ENCODE measurements at places on chromosomes 2 and 18.

DNA sequence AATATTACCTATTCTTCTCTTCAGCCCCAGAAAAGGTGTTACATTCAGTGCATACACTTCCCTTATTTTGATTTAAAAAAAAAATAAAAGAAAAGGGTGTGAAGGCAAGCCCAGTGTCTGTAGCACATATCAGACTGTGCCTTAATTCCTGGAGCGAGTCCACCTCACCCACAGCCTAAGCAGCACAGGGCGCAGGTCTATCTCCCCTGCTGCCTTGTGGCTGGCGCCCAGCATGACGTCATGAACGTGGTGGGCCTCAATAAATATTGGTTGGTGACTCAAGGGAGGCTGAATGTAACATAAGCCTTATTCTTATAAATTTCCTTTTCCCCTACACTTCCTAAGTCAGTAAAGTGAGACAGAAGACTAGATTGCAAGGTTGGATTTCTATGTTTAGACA is 26.4 kb downstream of the ST3GAL5 start:
- DNase-seq = no peak

DNA sequence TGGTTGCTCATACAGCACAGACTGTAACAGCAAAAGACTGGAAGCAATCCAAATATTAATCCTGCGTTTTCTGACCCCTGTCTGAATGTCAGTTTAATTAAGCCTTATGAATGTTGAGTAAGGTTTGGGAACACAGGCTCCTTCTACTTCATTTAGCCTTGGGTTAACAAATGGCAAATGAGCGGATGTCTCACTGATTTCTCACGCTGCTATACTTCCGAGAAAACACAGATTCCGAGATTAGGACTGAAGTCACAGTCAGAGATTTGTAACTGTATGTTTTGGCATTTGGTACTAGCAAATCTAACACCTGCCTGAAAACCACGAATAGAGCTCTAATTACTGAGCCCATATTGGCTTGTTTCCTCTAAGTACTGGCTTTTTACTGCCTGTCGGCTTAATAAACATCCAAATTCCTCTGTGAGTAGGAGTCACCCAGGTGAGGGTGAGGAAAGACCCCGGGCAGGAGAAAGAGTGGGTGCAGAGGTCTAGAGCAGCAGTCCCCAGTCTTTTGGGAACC is 10.6 kb downstream of the MC5R start:
- DNase-seq = no peak

DNA sequence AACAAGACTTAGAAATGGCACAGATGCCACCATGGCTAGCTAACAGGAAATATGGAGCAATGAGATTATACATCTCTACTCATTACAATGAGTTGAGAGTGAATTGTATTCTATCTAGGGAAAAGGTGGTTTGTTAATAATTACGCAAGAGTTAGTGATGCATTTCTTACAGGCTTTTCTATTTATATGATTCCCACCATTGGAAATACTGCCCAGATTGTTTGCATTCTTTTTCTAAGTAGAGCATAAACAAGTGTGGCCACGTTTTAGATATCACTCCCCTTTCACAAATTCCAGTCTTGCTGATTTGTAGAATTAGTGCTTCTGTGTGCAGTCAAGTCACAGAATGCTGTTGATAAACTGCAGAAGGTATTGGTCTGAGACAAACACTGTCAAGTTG is 56.6 kb downstream of the ZNF804A start:
- DNase-seq = no peak

GRCh38 chr18:52715991-52716390 is 376.0 kb downstream of the DCC start:
- DNase-seq = no peak

DNA sequence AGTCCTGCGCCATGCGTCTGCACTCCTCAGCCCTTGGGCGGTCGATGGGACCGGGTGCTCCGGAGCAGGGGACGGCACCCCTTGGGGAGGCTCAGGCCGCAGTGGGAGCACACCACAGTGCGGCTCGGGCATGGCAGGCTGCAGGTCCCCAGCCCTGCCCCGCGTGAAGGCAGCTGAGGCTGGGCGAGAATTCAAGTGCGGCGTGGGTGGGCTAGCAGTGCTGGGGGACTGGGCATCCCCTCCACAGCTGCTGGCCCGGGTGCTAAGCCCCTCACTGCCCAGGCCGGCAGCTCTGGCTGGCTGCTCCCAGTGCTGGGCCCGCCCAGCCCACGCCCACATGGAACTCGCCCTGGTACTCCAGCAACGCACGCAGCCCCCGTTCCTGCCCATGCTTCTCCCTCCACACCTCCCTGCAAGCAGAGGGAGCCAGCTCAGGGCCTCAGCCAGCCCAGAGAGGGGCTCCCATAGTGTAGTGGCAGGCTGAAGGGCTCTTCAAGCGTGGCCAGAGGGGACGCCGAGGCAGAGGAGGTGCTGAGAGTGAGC is 198.3 kb upstream of the CNTNAP5 start:
- no peak for DNase-seq

GRCh38 chr18:4224031-4224704 is 230.9 kb downstream of the DLGAP1 start:
- no peak for DNase-seq

- no peak for DNase-seq
These were observed 308.5 kb downstream of the TNS1 start for GRCh38 chr2:217694291-217694690.

GRCh38 chr2:142140434-142140845 is 9.6 kb upstream of the LRP1B start:
- DNase-seq = no peak

- no peak for DNase-seq
These were observed 23.7 kb upstream of the NR4A2 start for GRCh38 chr2:156356014-156356754.

DNA sequence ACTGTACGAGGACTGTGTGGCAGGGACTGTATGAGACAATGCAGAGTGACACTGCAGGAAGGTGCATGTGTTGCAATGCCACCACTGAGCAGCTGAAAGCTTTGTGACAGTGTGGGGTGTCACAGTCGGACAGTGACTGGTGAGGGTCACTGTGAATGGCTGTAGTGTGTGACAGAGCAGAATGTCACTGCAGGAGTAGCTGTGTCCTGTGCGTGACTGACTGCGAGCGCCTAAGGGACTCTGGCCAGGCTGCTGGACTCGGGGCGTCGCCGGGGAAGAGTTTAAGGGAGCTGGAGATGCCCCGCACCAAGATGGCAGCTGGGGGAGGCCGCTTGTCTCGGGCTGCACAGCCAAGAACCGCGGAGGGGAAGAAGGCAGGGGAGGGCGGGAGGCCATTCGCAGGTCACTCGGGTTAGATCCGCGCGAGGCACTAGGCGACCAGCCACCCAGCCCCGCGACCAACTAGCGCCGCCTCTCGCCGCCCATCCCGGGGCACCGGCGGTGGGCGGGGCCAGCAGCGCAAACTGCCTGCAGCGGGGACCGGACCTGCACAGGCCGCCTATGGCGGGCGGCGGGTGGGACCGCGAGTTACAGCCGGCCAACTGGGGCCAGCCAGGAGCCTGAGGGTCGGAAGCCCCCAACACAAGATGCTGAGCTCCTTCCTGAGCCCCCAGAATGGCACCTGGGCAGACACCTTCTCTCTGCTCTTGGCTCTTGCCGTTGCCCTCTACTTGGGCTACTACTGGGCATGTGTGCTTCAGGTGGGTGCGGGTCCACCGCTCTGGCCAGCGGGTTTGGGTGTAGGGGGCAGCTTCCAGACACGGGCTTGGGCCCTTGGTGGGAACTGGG is at the start of gene ABHD1:
Gene ABHD1, plus strand, starts transcription at position 514 of the 849 bp plus-strand sequence. Its CDS starts 134 bp downstream, at position 648.
- DNase-seq = peak; percentile 39

DNA sequence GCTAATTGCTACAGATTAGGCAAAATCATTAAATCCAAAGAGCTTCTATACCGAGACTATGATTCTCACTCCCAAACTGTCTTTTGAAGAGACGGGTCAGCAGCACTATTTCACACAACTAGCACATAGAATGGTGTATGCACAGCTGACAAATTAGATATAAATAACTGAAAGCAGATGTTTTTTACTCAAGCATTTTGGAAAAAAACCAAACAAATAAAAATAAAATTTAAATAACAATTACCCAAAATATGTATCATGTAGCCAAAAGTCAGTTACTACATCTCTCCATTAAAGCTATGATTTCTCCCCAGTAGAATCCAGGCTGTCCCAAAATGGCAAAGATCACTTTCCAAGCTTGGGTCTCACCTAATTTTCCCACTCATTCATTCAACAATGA is 107.9 kb downstream of the TMEM163 start:
- DNase-seq = no peak

DNA sequence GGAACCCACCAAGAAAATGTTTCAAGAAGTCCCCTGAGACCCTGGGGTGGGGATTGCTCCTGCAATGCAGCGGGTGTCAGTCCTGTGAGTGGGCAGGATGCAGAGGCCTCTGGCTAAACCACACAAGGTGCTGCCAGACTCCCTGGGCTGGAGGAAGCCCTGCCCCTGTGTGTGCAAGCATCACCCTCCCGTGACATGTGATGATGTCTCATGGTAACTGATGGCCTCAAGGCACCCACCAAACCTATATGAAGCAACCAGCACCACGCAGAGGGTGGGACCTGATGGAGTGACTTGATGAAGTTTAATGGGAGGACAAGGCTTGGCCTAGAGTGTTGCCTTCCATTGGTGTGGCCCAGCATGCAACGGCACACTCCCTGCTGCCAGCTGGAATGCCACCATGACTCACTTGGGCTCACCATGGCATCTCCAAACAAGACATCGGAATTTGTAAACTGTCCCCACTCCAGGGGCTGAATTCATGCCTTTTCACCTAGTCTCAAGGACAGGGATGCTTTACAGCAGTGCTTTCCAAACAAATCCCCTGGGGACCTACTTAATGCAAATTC is 8.7 kb upstream of the SLC14A1 start:
- DNase-seq = no peak

- DNase-seq = no peak
These were observed 167.8 kb downstream of the PMAIP1 start for GRCh38 chr18:60067426-60068210.

GRCh38 chr2:8544786-8545694 is 136.8 kb upstream of the ID2 start:
- no peak for DNase-seq

- DNase-seq = no peak
These were observed 74.7 kb downstream of the KLHL14 start for GRCh38 chr18:32698153-32698552.

DNA sequence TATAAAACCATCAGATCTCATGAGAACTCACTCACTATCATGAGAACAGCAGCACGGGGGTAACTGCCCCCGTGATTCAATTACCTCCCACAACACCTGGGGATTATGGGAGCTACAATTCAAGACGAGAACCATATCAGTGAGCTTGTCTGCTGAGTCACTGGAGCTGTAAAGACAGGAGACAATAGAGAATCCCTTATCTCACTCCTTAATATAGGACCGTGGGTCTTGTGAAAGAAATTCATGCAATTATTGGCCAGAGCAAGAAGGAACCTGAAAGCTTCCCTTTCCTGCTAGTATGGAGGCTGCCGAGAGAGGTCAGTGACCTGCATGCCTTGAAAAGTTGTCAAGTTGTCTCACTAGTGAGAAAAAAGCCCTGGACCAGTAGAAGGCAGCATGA is 9.5 kb upstream of the TNFAIP6 start:
- DNase-seq = no peak

GRCh38 chr18:47577520-47577919 is 326.1 kb upstream of the SKOR2 start:
- DNase-seq = no peak

- no peak for DNase-seq
These were observed 2.1 kb downstream of the NEURL3 start for GRCh38 chr2:96502891-96503636.

GRCh38 chr2:6812857-6813530 is 52.7 kb downstream of the CMPK2 start:
- no peak for DNase-seq

GRCh38 chr2:138087751-138088593 is 123.7 kb downstream of the HNMT start:
- DNase-seq = no peak

- DNase-seq = peak; percentile 61
These were observed 149.2 kb upstream of the NCKAP5 start for GRCh38 chr2:133717497-133717896.

DNA sequence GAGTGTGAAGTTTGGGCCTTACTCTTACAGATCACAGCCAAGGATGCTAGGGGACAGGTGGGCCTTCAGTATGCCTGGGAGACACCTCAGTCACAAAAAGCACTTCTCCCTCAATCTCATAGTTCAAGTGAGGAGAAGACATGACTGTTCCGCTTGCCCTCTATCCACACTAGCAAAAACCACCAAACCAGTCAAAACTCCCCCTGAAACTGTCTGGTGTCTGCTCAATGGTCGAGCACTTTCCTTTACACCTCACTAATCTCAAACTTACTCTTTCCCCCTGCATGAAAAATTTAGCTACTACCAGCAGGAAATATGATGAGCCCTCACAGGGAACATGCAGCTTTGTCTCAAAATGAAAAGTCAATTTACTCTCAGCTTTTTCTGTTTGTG is 232.2 kb downstream of the TRIB2 start:
- no peak for DNase-seq

DNA sequence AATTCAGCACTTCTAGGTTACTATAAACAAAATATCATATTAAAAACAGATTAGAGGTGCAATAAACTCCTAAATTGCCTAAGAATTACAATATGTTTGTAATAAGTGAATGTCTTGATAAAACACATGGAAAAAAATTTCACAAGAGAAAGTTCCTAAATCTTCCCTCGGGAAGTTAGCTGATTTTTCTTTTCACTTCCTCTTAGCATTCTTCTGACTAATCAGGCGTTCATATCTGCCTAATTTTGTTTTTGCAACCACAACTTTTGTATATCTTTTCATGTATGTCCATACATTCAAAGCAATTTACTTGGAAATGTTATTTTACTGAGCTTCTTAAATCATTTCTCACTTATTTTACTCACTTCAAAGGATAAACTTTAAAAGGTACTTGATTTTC is 88.5 kb downstream of the RTTN start:
- no peak for DNase-seq

DNA sequence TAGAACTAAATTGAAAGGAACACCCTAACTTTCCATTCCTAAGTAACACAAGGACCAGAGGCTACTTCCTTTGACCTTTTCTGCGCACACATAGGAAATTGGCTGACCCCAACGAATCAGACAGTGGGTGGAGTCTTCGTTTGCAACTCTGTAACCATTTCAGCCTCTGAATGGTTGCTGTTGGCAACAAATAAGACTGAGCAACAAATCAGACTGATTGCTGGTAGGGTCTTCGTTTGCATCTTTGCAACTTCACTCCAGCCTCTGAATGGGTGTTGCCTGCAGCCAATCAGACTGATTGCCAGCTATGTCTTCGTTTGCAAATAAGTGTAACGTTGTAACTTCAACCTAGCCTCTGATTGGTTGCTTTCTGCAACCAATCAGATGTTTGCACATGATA is 34.6 kb downstream of the USP40 start:
- DNase-seq = no peak

DNA sequence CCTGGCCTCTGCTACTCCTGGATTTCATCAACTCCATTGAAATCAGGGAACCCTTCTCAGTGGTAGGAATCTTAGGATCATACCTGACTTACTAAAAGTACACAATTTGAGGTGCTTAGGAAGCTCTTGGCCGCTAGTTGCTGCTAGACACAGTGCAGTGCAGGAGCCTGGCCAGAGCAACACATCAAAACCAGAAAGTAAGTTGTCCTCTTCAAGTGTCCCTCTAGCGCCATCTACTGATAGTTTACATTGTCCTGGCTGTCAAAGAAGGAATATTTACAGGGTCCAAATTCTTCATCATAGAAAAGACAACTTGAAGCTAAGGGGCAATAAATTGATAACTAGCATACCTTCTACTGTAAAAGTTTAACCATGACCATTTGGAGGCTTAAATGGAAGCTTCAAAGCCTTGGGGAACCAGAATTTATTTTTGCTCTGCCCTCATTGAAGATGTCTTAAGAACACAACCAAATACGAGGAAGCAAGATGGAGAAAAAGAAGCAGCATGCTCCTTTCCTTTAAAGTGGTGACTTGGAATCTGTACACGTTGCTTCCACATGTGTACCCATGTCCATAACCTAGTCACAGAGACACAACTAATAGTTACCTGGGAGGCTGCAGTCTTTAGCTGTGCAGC is 889.1 kb upstream of the GCFC2 start:
- DNase-seq = peak; percentile 92

Data from T47D (cell line).